ENCODE measurements at places on chromosomes 5 and 9.

DNA sequence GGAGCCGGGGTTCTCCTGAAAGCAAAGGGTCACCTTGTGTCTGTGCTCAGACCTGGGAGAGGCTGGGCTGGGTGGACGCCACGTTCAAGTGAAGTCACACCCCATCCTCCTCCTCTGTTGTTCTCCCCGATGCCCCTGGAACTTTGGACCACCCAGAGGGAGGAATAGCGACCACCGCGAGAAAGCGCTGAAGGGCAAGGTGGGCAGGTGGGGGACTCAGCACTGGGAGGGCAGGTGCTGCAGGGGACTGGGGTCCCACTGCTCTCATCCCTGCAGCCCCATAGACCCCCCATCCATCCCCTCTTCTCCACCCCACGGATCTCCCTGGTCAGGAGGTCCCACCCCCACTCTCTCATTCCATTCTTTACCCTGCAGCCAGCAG, 48.8 kb upstream of the COL5A1 start:
- DNase-seq, result no peak

DNA sequence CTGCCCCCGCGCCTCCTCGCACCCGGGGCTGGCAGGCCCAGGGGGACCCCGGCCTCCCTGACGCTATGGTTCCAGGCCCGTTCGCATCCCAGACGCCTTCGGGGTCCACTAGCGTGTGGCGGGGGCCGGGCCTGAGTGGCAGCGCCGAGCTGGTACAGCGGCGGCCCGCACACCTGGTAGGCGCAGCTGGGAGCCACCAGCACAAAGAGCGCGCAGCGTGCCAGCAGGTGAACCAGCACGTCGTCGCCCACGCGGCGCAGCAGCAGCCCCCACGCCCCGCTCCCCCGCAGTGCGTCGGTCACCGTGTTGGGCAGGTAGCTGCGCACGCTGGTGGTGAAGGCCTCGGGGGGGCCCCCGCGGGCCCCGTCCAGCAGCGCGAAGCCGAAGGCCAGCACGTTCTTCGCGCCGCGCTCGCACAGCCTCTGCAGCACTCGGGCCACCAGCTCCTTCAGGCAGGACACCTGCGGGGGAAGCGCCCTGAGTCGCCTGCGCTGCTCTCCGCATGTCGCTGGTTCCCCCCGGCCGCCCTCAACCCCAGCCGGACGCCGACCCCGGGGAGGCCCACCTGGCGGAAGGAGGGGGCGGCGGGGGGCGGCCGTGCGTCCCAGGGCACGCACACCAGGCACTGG, 548 bp downstream of the TERT start:
- DNase-seq, result peak; percentile 76

- no peak for DNase-seq
These were observed 65.7 kb upstream of the IL6ST start for GRCh38 chr5:56060276-56061110.

DNA sequence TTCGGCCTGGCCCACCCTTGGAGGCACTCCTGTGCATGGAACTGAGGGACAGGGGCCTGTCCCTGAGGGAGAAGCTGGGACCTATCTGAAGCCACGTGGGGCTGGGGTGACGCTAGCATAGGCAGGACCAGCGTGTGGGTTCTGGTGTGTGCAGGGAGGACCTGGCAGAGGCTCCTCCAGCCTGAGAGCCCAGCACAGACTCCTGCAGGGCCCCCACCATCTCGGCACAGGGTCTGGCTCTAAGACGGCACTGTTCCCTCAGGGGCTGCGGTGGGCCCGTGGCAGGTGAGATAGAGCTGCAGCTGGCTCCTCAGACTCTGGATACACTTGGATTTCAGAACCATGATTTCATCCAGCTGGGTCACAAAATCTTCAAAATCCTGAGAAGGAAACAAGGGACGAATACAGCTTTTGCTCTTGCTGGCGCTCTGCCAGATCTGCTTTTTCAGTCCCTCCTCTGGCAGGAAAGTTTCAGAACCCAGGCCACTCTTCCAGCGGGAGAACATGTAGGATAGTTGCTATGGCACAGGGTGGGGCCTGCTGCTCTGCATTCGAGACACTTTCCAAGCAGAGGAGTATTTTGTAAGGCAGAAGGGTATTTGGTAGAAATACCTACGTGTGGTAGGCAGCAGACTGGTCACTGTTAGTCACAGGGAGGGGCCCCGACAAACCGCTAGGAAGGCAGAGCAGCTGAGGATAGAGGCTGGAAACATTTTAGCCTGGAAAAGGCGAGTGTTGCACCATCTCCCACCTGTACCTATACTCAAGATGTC, 74.7 kb downstream of the KIF24 start:
- DNase-seq, result no peak

GRCh38 chr5:156361436-156362109, 34.6 kb downstream of the SGCD start:
- no peak for DNase-seq

GRCh38 chr9:94800424-94801117, 74.1 kb downstream of the AOPEP start:
- DNase-seq, result no peak

GRCh38 chr5:74113196-74113540, 487.2 kb downstream of the ARHGEF28 start:
- peak; percentile 57 for DNase-seq

GRCh38 chr5:171499611-171500010, 80.2 kb downstream of the FGF18 start:
- no peak for DNase-seq

DNA sequence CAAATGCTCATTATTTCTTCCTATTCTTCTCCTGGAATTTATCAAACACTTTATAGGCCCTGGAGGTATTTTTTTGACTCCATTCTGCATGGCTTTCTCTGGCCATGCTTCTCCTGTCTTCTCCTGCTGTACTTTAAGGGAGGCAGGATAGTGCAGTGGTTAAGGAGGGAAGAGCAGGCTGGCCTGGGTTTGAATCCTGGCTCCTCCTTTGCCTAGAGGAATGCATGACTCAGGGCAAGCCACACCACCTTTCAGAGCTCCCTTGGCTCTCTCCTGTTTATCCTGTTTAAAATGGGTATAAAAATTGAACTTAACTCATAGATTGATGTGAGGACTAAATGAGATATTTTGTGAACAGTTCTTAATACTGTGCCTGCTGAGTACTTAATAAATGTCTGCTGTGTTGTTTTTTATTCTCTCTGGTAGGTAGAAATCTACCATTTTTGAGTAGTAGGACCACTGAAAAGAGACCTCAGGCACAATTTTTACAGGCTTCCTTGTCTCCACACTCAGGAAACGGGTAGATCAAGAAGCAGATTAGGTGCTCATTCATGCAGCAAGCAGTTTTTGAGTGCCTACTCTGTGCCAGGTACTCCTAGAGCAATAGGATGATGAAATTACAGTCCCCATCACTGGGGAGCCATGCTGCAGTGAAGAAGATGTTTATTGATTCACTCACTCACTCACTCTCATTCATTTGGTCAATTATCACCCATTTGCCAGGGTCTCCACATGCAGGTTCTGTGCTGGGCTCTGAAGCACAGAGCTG, 32.7 kb upstream of the ARAP3 start:
- DNase-seq, result no peak

- DNase-seq, result peak; percentile 87
These were observed 38.8 kb downstream of the CARTPT start for GRCh38 chr5:71757590-71758543.

GRCh38 chr5:56323505-56323904, 90.4 kb upstream of the ANKRD55 start:
- DNase-seq, result no peak

DNA sequence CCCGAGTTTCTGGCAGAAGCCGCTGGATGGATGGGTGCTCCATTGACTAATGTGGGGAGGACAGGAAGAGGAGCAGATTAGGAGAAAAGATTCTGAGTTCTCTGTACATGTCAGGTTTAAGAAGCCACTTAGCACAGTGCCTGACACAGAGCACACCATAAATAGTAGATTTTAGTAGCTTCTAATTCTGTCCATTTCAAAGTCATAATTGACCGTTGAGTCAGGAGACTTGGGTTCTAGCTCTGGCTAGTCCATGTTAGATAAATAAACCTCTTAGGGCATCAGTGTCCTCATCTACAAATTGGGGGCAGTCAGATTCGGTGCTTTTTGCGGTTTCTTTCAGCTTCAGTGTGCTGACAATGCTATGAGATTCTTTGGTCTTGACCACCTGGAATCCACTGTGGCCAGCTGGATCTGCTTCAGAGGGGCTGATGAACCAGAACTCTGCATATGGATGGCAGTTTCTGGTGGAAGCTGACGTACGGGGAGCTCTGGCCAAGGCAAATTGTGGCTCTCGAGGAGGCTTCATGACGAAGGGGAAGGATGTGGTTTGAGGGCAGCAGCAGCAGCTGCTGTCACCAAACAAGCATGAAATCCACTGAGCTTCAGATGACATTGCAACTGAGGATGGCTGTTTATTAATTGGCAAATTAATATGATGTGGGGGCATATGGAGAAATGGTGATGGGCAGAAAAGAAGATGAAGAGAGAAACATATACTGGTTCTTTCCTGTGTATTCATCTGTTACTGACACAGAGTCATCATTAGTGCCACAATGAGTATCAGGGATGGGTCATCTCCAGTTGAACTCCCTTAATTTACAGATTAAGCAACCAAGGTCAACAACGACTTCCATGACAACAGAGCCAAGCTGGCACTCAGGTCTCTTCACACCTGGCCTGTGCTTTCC, 134.4 kb downstream of the AOPEP start:
- DNase-seq, result peak; percentile 81

Measured in NCI-H69 (cell line).